ENCODE measurements at places on chromosomes 11 and 22. TPM values are rescaled to one million over a fixed set of nuclear protein-coding genes. Genes with fewer than 3 reads are reported as not detected.
A peak's percentile ranks its signal among the peaks of the same experiment; 100 is the strongest.

- peaks cover 18% of the 10 kb centered on the region for H3K4me1 ChIP-seq
- no peaks in the 10 kb centered on the region for H3K27me3 ChIP-seq
- peak overlapping the region; percentile 84 for H3K27ac ChIP-seq
- peak; percentile 64 for DNase-seq
- no peak overlapping the region for H3K4me3 ChIP-seq
Measured at GRCh38 chr22:37634417-37634924, 5.0 kb upstream of the SH3BP1 start.

GRCh38 chr22:17917490-17917983 is 106.8 kb downstream of the MICAL3 start:
- no peak overlapping the region for H3K4me3 ChIP-seq
- H3K27me3 ChIP-seq: no peaks in the 10 kb centered on the region
- no peak overlapping the region for H3K27ac ChIP-seq
- peaks cover 17% of the 10 kb centered on the region for H3K36me3 ChIP-seq
- peaks cover 37% of the 10 kb centered on the region for H3K4me1 ChIP-seq
- DNase-seq: peak; percentile 79

- no peak for DNase-seq
- H3K36me3 ChIP-seq: no peaks in the 10 kb centered on the region
- H3K27me3 ChIP-seq: no peaks in the 10 kb centered on the region
- H3K4me1 ChIP-seq: no peaks in the 10 kb centered on the region
Measured at GRCh38 chr11:100810146-100810545, 123.1 kb downstream of the ARHGAP42 start.

DNA sequence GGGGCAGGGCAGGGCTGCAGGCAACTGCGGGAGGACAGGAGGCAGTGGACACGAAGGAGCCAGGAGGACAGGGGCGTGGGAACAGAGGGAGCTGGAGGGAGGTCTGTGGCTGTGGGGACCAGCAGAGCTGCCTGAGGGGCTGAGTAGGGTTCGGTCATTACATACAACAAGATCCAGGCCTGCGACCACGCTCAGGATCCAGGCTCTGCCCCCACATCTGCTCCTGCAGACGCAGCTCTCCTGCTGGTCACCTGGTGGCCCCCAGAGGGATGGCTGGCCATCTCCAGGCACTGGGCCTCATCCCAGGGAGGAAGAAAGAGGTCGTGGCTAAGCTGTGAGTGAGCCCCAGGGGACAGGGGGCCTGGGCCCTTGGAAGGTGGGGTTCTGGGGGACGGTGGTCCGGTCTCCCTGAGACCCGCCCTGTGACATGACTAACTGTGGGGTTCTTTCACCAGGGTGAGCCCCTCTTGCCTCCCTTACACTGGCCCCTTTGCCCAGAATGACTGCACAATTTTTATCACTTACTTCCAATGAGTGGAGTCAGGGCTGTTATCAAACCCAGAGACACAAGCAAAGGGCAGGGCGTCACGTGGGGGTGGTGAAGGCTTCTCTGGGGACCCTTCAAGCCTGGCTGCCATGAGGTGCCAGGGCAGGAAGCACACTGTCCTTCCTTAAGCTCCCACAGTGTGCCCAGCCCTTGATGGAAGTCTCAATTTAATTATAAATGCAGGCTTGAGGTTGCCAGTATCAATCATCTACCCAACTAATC is 6.7 kb upstream of the APOBEC3A start:
- H3K27me3 ChIP-seq: no peaks in the 10 kb centered on the region
- H3K27ac ChIP-seq: peak overlapping the region; percentile 64
- no peaks in the 10 kb centered on the region for H3K36me3 ChIP-seq
- peaks cover 51% of the 10 kb centered on the region for H3K4me1 ChIP-seq
- DNase-seq: no peak

DNA sequence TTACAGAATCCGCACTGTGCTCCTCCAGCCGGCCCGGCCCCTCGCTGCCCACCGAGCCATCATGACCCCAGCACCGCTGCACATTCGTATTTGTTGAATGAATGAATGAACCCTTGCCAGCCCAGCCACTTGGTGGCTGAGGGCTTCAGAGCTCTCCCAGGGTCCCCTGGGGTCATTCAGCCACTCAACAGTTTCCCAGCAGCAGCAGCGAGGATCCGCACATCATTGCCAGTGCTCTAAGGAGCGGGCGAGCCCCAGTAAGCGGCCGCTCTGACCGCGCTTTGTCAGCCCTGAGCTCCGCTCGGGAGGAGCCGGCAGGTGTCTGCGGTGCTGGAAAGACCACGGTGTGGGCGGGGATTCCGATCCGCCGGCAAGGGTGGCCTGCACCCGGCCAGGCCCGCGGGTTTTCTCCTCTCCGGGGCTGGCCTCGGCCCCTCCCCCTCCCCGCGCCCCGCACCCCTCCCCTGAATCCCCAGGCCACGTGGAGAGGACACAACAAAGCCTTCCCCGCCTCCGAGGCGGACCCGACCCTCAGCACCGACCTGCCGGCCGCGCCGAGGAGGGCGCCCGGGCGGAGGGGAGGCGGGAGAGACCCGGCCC is 563 bp downstream of the BID start:
- peak; percentile 55 for DNase-seq
- no peaks in the 10 kb centered on the region for H3K27me3 ChIP-seq
- peaks cover 13% of the 10 kb centered on the region for H3K36me3 ChIP-seq

DNA sequence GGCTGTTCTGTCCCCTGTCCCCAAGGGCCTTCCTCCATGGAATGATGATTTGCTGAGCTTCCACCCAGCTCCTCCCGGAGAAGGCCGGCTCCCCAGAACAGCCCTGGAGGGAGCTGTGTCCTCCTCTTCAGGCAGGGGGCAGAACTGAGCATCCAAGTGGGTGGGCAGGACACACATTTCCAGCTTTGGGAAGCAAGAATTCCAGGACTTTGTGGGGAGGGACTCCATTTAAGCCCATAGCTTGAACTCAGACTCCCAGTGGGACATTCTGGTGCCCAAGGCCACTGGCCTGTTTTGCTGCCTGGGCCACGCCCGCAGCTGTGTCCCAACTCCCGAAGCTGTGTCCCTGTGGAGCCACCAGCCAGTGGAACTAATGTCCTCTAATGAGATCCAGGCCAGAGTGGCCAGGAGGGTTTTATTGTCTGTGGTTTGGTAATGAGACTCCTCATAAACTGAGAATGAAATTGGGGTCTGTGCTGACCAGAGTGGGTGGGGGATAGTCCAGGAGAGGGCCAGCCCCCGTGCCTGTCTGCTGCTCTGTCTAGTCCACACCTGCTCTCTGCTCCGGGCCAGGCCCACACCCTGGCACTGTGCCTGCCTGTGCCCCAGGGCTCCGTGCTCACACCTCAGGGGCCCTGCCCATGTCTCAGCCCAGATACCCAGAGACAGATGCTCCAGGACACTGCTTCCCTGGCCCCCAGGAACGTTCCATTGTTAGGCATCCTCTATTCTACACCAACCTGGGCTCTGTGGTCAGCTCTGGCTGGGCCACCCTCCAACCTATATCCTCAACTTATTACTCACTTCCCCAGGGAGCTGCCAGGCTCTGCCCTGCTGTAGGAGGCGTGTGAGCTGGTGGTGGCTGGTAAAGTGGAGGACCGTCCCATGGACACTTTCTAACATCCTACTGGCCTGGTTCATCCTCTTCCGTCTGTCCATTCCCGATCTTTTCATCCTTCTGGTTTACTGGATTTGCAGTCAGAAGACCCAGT is 7.6 kb downstream of the NECTIN1 start:
- no peaks in the 10 kb centered on the region for H3K27me3 ChIP-seq
- no peak for DNase-seq
- H3K4me1 ChIP-seq: peaks cover 2% of the 10 kb centered on the region

GRCh38 chr11:69468911-69469885 is 12.3 kb upstream of the LINC01488 start:
- H3K27ac ChIP-seq: no peak overlapping the region
- no peaks in the 10 kb centered on the region for H3K27me3 ChIP-seq
- H3K4me3 ChIP-seq: no peak overlapping the region

DNA sequence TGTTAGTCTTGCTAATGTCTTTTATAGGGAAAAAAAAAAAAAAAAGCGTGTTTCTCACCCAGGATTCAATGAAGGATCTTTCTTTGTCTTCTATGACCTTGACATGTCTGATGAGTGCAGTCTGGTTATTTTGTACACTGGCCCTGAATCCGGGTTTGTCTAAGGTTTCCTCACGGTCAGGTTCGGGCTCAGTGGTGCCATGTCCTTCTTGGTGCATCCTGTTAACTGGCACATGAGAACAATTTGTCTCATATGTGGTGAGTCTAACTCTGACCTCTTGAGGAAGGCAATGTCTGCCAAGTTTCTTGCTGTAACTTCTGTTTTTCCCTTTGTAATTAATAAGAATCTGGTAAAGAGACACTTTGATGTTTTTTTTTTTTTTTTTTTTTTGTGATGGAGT is 12.5 kb downstream of the F2 start:
- H3K27me3 ChIP-seq: no peaks in the 10 kb centered on the region
- DNase-seq: no peak
- no peaks in the 10 kb centered on the region for H3K4me1 ChIP-seq
- H3K27ac ChIP-seq: no peak overlapping the region
- H3K36me3 ChIP-seq: no peaks in the 10 kb centered on the region

DNA sequence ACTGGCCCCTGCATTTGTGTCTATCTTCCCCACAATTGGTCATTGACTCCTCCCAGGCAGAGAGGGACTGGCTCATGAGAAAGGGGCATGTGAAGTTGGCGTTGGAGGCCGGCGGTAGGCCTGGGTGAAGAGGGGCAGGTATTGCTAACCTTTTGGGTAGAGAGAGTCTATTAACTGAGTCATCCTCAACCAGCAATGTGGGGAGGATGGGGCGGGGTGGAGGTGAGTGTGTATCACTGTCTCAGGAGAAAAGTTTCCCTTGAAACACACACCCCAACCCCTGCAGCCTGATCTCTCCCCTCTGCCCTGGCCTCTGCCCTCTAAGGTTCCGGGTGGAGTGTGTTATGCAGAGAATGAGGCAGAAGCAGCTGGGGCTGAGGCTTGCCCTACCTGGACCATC is 60.1 kb upstream of the PHF21B start:
- no peak for DNase-seq
- no peak overlapping the region for H3K4me3 ChIP-seq
- peaks cover 13% of the 10 kb centered on the region for H3K27me3 ChIP-seq
- no peaks in the 10 kb centered on the region for H3K36me3 ChIP-seq

DNA sequence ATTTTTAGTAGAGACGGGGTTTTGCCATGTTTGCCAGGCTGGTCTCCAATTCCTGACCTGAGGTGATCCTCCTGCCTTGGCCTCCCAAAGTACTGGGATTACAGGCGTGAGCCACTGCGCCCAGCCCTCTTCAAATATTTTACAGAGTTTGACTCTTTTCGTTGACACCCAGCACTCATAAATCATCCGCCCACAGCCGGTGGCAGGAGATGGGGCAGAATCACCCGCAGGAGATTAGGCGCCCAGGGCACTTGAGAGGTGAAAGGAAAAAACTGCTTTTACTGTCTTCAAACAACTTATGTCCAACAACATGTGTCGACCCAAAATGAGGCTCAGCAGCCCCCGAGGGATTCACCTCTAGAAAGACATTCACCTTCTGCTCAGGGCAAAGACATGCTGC is 56.9 kb downstream of the OSBP2 start:
- no peaks in the 10 kb centered on the region for H3K36me3 ChIP-seq
- H3K27me3 ChIP-seq: no peaks in the 10 kb centered on the region
- DNase-seq: no peak
- H3K27ac ChIP-seq: no peak overlapping the region
- no peaks in the 10 kb centered on the region for H3K4me1 ChIP-seq

DNA sequence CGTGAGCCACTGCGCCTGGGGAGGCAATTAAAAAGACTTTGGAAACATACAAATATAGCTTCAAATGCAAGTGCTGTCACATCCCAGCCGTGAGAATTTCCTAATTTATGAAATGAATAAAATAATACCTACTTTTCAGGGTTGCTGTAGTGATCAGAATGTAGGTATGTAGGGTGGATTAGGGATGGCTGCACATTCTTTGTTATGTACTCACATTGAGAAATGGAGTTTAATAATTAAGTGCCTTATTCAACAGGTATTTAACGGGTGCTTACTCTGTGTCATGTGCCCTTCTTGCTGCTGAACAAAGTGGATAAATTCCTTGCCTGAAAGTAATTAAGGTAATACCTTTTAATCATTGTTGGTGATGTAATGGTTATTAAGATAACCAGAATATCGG is 37.0 kb downstream of the MMP7 start:
- no peaks in the 10 kb centered on the region for H3K36me3 ChIP-seq
- H3K4me1 ChIP-seq: peaks cover 3% of the 10 kb centered on the region
- H3K27ac ChIP-seq: no peak overlapping the region
- no peaks in the 10 kb centered on the region for H3K27me3 ChIP-seq
- no peak overlapping the region for H3K4me3 ChIP-seq

DNA sequence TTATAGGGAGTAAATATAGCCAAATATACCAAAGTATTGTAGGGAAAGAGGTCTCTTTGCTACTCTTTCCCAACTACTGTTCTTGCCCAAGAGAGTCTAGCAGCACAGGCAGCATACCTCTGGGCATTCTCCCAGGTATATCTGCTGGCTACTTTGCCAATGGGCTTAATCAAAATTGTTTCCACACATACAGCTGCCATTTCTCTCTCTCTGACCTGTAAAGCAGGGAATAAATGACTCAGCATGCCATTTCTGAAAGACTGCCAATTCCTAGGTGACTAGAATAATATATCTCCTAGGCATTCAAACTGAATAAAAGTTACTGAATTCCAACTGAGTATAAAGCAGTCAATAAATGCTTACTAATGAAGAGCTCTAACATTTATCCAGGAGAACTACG is 44.6 kb downstream of the RDX start:
- H3K4me1 ChIP-seq: no peaks in the 10 kb centered on the region
- no peak overlapping the region for H3K4me3 ChIP-seq
- H3K27ac ChIP-seq: no peak overlapping the region
- H3K27me3 ChIP-seq: no peaks in the 10 kb centered on the region
- DNase-seq: peak; percentile 1

- H3K36me3 ChIP-seq: no peaks in the 10 kb centered on the region
- no peaks in the 10 kb centered on the region for H3K27me3 ChIP-seq
- H3K4me1 ChIP-seq: no peaks in the 10 kb centered on the region
- no peak overlapping the region for H3K27ac ChIP-seq
- H3K4me3 ChIP-seq: no peak overlapping the region
Measured at GRCh38 chr11:126968915-126969314, 31.7 kb downstream of the KIRREL3 start.

DNA sequence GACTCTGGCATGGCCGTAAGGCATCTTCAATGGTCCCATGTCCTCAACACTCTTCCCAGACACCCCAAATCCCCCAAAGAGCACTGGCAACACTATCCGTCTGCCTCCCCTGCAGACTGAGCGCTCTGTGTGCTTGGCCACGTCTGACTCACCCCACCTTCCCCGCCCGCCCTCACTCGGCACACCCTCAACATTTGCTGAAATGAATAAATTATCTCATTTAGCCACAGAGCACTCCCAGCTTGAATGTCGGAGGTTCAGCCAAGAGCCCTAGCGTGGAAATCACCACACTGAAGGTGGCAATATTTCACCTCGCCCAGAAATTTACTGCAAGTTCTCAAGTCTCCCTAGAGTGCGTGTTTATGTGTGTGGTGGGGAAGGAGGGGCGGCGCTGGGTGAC is 46.6 kb upstream of the TCF20 start:
- no peaks in the 10 kb centered on the region for H3K27me3 ChIP-seq
- H3K4me1 ChIP-seq: peaks cover 75% of the 10 kb centered on the region
- DNase-seq: peak; percentile 52
- peak overlapping the region; percentile 67 for H3K27ac ChIP-seq
- no peaks in the 10 kb centered on the region for H3K36me3 ChIP-seq

- H3K36me3 ChIP-seq: peaks cover 43% of the 10 kb centered on the region
- H3K27me3 ChIP-seq: no peaks in the 10 kb centered on the region
- H3K4me3 ChIP-seq: no peak overlapping the region
- H3K4me1 ChIP-seq: peaks cover 5% of the 10 kb centered on the region
- no peak for DNase-seq
- H3K27ac ChIP-seq: no peak overlapping the region
Measured at GRCh38 chr11:3155691-3156258, 9.3 kb downstream of the OSBPL5 start.

Gene CRYBA4
- not detected for polyA plus RNA-seq

Gene DNAJB7
- 0.54 TPM for polyA plus RNA-seq

Gene ADAMTS15
- 7.2 TPM for polyA plus RNA-seq

Gene OR8G5
- not detected for polyA plus RNA-seq

Gene TCN2
- polyA plus RNA-seq: 8.7 TPM

Gene CATSPERZ
- polyA plus RNA-seq: not detected

Gene KRTAP5-9
- polyA plus RNA-seq: not detected

Gene OR52B2
- not detected for polyA plus RNA-seq

All from small intestine (tissue), 16 donors.